WTC11 (cell line): ENCODE measurements at places on chromosomes 1 and 21. TPM values are rescaled to one million over a fixed set of nuclear protein-coding genes. Genes with fewer than 3 reads are reported as not detected.
A peak's percentile ranks its signal among the peaks of the same experiment; 100 is the strongest.

GRCh38 chr1:30060738-30061137 lies 662.6 kb downstream of the MATN1 start:
- no peak for DNase-seq

- no peak for DNase-seq
Measured at GRCh38 chr1:154663471-154664060, 55.6 kb upstream of the ADAR start.

GRCh38 chr21:15309721-15310120 lies 244.9 kb upstream of the NRIP1 start:
- no peak for DNase-seq

GRCh38 chr1:19395678-19396192 lies 83.6 kb downstream of the SLC66A1 start:
- DNase-seq = no peak

DNA sequence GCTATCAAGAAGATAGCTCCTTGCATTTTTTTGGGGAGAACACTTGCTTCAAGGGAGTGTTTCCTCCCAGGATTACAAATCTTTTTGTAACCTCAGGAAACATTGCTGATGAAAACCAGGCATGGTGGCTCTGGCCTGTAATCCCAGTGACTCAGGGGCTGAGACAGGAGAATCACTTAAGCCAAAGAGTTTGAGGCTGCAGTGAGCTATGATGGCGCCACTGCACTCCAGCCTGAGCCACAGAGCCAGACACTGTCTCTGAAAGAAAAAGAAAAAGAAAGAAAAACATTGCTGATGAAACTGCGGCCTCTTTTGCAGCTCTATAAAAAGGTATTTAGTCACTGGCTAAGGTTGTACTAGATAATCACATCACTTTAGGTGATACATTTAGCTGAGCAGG lies 7.3 kb downstream of the RNU1-2 start:
- no peak for DNase-seq

DNA sequence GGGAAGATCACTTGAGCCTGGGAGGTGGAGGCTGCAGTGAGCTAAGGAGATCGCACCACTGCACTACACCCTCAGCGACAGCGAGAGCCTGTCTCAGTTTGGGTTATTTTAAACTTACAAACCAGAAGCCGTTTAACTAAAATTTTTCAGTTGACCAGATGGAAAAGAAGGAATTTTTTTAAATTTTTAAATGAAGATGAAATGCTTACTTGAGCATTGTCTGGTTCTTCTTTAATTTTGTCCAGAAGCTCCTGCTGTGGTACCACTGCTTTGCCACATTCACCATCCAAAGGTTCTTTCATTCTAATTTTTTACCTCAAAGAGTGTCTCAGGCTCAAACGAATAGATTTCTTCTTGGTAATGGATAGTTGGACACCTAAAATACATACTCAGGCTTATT lies 1.4 kb downstream of the ZMYM6 start:
- DNase-seq = no peak

- no peak for DNase-seq
Measured at GRCh38 chr1:204670152-204670927, 15.2 kb downstream of the LRRN2 start.

GRCh38 chr1:189623336-189623735 lies 854.3 kb downstream of the BRINP3 start:
- DNase-seq = no peak

DNA sequence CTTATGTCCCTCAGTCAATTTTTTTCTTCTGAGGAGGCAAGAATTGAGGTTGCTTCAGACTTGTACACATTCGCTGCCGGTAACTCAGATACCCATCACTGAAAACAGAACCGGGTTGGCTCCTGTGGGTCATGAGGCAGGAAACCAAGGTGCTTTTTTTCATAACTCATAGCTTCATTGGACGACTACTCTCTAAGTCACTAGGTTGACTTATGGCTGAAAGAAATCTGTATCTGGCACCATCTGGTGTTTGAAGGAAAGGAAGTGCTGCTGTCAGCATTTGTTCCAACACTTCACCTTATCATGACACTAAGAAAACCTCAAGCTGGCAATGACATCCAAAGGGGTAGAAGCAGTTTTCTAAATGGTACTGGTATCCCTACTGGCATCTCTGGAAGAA lies 82.3 kb downstream of the TBX19 start:
- no peak for DNase-seq

DNA sequence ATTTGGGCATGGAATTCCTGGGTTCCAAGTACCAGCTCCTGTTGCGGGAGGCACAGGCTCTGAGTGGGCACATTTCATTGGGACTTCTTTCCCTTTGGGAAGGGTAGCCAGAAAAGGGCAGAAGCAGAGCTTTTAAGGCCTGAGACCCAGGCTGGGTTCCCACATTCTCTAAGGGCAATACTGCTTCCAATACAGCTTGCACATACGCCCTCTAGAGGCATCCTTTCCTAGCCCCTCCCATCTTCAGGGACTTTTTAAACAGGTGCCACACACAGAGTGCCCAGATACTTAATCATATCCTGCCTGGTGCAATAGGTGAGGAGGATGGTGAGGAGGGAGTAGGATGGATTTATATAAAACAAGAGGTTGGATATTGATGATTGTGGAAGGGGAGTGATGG lies 5.7 kb downstream of the GPR88 start:
- peak; percentile 54 for DNase-seq

GRCh38 chr1:21685946-21686678 lies 17.0 kb upstream of the RAP1GAP start:
- DNase-seq = no peak

DNA sequence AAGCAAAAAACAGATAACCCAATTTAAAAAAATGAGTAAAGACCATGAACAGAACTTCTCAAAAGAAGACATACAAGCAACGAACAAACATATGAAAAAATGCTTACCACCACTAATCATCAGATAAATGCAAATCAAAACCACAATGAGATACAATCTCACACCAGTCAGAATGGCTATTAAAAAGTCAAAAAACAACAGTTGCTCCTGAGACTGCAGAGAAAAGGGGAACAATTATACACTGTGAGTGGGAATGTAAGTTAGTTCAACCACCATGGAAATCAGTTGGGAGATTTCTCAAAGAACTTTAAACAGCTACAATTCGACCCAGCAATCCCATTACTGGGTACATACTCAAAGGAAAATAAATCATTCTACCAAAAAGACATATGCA lies 131.6 kb downstream of the PTGER3 start:
- no peak for DNase-seq

GRCh38 chr1:50700621-50701020 lies 259.4 kb downstream of the FAF1 start:
- no peak for DNase-seq

GRCh38 chr1:205592443-205593003 lies 39.3 kb downstream of the ELK4 start:
- DNase-seq = no peak

- no peak for DNase-seq
Measured at GRCh38 chr1:99858286-99858685, 8.1 kb downstream of the AGL start.

DNA sequence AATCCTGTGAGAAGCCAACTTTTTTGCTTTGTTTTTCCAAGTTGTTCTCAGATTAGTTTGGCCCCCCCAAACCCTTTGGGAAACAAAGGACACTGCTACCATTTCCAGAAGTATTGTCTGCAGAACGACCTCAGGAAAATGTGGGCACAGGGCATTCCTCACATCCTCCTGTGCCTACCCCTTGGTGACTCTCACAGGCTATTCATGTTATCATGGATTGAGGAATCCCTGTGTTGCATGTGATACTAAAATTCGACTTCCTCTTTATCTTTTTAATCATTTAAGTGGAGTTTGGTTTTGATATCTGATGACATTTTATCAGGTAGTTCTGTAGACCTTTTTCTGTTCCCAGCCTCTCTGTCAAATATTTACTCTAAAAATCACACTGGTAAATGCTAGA lies 184.5 kb downstream of the FASLG start:
- DNase-seq = no peak

TFF3 gene
- total RNA-seq = 2.9 to 4.2 TPM (median 3.5 TPM) in 3 replicates

RAB25 gene
- total RNA-seq = 61.9 to 82.8 TPM (median 82.5 TPM) in 3 replicates

ASCL5 gene
- total RNA-seq = 0.18 to 0.53 TPM (median 0.31 TPM) in 3 replicates

TFF2 gene
- total RNA-seq = 0.33 TPM in 1 of 3 replicates, not detected in the others
